ENCODE measurements at places on chromosomes 16 and 17.

DNA sequence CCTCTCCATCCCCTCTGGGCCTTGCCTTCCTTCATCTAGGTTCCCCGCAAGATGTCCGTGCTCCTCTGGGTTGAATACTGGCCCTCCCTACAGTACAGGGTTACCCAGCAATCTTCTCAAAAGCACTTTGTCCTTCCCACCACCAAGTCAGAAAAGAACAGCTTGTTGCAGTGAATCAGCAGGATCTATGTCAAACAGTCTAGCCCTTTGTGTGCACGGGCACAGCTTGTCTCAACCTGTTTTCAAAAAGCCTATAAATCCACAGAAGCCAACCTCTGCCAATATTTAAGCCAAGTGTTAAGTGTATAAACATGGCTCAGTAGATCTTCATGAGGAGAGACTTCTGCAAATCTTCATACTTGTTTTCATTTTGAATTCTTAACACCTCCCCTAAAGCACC, 25.2 kb downstream of the C17orf67 start:
- DNase-seq = no peak

GRCh38 chr16:88527186-88527936, 42.8 kb upstream of the ZC3H18 start:
- peak; percentile 67 for DNase-seq

- no peak for DNase-seq
Measured at GRCh38 chr16:66095676-66096075, 270.8 kb upstream of the CDH5 start.

GRCh38 chr17:73465130-73465952, 153.5 kb upstream of the CDC42EP4 start:
- DNase-seq = no peak

GRCh38 chr17:1229349-1229899, 40.8 kb upstream of the BHLHA9 start:
- peak; percentile 66 for DNase-seq

- peak; percentile 68 for DNase-seq
Measured at GRCh38 chr17:1764284-1764683, 2.4 kb downstream of the SERPINF1 start.

DNA sequence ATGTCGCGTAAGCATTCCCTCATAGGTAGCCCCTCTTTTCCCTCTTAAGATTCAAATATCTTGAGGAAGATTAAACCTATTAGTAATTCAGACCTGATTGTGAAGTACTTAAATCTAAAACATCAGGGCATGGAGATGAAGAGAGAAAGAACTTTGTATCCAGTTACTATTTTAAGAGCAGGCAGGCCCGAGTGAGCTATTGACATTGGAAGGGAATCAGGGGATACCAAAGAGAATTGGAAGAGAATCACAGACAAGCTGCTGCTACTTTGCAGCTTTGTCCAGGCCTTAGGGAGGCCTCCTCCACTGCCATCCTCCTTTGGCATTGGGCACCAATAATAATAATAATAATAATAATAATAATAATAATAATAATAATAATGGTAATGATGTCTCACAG, 170.5 kb downstream of the MRTFB start:
- DNase-seq = no peak

GRCh38 chr16:84196727-84197394, 5.9 kb downstream of the ADAD2 start:
- no peak for DNase-seq

DNA sequence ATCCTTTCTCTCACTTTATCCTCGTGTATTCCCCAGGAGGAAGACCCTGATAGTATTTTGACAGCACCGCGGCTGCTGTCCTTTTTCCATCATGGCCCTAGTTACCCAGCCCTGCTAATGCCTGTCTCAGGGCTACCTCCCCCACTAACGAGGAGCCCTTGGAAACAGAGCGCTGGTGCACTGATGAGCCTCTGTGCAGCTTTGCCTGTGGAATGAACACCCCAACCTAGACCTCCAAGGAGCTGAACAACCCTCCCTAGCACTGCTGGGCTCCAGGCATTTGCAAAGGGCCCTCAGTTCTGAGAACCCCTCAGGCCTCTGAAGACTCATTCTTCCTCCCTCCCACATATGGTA, 23.3 kb upstream of the CCL1 start:
- no peak for DNase-seq

- DNase-seq = peak; percentile 27
Measured at GRCh38 chr17:82105882-82106687, 8.0 kb upstream of the FASN start.

DNA sequence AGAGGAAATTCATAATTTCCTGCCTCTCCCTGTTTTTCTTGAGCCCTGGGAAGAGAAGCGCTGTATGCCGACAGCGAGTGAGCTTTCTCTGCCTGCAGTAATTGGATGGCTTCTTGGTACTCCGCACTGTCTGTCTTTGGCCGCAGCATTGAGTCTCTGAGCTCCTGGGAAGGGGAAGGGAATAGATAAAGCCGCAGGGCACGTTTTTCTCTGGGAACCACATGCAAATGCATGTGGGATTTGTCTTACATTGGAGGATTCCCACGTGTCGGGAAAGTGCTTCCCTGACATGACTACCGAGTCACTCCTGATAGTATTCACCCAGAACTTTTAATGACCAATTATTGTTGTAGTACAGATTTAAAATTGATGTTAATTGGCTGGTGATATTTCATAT, 385.9 kb downstream of the CPPED1 start:
- no peak for DNase-seq

- no peak for DNase-seq
Measured at GRCh38 chr16:19844945-19845641, 39.6 kb downstream of the GPRC5B start.

GRCh38 chr17:79666111-79666510, 55.3 kb upstream of the RBFOX3 start:
- DNase-seq = no peak

- DNase-seq = no peak
Measured at GRCh38 chr17:55742272-55743102, 8.4 kb upstream of the PCTP start.

- DNase-seq = peak; percentile 36
Measured at GRCh38 chr17:57009737-57010445, 32.0 kb downstream of the SCPEP1 start.

DNA sequence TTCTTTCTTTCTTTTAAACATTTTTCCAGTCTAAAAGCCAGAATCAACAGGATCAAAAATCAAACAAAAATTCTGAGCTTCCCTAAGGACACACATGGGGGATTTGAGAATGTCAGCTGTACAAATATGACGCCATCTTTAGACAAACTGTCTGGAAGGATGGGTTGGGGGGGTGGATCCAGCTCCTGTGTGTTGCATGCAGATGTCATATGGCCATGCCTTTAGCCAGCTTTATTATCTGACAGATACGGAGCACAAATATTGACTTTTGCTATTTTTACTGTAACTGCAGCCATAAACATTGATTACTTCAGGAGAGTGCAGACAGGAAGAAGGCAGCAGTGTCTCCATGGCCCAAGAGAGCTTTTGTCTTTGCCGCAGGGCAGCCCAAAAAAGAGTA, 279.4 kb upstream of the ELAC2 start:
- no peak for DNase-seq

- DNase-seq = no peak
Measured at GRCh38 chr16:78122774-78123315, 23.4 kb downstream of the WWOX start.

DNA sequence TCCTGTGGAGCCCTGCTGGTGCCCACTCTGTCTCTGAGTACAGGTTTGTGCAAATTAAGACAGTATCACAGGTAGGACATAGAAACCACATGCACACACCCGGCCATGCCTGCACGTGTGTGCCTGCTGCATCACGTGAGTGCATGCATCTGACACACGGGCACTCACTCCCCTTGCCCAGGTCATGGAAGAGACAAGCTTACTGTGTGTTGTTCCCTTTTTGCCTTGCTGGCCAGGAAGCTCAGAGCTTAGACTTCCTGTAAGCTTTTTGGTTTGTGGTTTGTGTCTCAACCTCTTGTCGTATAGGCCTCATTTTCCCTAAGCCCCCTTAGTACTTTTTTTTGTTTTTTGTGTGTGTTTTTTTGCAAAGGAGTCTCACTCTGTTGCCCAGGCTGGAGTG, 25.0 kb downstream of the ZNF469 start:
- DNase-seq = no peak

DNA sequence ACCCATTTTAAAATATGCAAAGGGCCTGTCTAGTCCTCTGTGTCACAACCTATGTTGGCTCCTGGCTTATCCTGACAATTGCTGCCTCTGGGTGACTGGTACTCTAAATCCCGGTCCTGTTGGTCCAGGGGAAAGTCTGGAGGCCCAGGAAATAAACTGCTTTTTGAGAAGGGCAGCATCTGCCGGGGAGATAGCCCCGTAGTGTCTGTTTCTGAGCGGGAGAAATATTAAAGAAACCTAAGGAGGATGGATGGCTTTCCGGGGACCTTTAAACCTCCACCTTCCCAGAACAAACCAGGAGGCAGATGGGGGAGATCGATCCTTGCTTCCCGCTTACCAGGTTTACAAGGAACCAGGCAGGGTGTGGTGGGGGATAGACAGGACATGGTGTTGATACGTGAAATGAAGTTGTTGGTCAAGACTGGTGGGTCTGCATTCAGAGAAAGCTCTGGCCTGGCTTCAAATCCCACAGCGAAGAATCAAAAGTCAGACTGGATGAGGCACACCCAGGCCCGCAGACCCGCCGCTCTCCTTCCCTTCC, 3.8 kb downstream of the HOXB2 start:
- DNase-seq = no peak
